Effector memory CD4-positive, alpha-beta T cell (primary cell): ENCODE measurements at places on chromosomes 12 and 14.

- no peak for DNase-seq
Measured at GRCh38 chr14:105219753-105220152, 28.6 kb upstream of the BTBD6 start.

DNA sequence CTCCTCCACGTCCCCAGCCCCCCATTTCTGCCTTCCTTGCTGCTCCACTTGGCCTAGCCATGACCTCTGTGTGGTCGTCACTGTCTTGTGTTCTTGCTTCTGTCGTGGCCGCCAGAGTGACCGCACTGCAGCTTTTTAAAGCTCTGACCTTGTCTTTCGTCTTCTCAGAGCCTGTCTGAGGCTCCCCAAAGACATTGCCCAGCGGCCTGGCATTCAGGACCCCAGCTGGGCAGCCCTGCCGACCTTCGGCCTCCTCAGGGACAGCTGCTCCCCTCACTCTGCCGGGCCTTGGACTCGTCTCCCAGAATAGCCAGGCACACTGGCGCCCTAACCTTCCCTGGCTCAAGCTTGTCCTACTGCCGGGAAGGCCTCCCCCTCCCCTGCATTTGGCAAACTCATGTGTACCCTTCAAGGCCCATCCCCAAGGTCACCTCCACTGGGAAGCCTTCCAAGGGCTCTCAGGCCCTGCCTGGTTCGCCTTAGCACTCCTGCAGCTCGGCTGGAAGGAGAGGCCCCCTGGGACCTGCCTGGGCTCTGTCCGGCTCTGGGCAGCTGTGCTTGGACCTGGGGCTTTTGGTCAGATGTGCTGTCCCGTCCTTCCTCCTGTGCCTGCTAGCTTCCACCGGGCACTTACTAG is 15.7 kb upstream of the DLK1 start:
- DNase-seq = no peak

- no peak for DNase-seq
Measured at GRCh38 chr12:126196263-126196662, 1131.0 kb downstream of the AACS start.

GRCh38 chr14:58469309-58469708 is 41.8 kb downstream of the KIAA0586 start:
- no peak for DNase-seq

- no peak for DNase-seq
Measured at GRCh38 chr12:76144245-76144549, 59.7 kb upstream of the NAP1L1 start.

- no peak for DNase-seq
Measured at GRCh38 chr12:127393896-127394295, 873.1 kb upstream of the TMEM132C start.

GRCh38 chr12:78338054-78338785 is 507.5 kb downstream of the NAV3 start:
- no peak for DNase-seq

GRCh38 chr12:119398190-119398589 is 63.7 kb downstream of the CCDC60 start:
- DNase-seq = no peak

- DNase-seq = no peak
Measured at GRCh38 chr12:87687362-87687761, 341.8 kb downstream of the C12orf50 start.

DNA sequence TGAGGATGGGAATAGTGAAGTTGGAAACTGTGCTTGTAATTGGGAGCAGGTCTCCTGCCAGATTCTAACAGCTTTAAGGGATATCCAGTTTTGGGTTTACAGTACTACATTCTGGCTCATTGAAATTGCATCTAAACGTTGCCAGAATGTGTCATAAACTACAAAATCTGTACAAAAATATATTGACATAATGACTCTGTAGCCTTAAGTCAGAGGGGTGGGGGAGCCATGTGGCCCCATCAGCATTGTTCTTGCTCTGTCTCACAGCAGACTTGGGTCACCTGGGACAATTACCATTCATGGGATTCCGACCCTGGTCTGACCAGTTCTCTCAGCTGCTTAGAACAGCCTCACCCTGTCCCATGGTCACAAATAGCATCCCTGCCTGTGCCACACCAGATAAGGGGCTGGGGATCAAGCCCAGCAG is 43.3 kb upstream of the MED13L start:
- DNase-seq = no peak

DNA sequence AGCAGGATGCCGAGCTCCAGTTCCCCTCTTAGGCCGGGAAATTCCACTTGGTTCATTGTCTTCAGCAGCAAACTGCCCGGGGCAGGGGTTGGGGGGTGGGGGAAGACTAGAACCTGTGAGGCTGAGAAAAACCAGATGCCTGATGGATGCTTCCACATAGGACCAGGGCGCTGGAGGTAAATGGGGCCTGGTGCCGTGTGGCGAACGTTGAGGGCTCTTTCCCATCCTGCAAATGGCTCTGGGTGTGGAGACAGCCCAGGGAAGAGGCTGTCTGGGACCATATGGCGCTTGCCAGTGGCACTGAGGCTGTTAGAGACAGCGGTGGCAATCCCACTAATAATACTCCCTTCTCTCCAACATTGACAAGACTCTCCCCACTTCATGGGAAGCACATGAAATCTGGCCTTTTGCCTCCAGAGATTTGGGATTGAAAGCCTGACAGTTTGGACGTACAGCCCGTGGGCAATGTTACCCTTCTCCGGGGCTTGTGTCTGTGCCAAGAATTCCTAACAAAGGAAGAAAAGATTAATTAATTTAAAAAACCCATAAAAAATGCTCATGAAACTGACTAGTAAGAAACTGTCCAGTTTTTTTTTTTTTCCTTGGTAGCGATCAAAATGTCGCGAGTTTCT is 44.5 kb downstream of the MAP1LC3B2 start:
- no peak for DNase-seq

DNA sequence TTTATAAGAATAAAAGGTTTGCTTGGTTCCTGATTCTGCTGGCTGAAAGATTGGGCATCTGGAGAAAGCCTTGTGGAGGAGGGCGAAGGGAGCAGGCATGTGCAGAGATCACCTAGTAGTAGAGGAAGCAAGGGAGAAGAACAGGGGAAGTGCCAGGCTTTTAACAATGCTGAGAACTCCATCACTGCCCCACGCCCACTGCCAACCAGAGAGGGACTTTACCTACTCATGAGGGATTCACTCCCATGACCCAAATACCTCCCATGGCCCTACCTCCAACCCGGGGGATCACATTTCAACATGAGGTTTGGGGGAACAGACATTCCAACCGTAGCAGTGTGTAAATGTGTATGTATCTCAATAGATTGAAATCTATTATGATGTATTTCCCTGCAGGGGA is 360.3 kb downstream of the GLT1D1 start:
- no peak for DNase-seq

DNA sequence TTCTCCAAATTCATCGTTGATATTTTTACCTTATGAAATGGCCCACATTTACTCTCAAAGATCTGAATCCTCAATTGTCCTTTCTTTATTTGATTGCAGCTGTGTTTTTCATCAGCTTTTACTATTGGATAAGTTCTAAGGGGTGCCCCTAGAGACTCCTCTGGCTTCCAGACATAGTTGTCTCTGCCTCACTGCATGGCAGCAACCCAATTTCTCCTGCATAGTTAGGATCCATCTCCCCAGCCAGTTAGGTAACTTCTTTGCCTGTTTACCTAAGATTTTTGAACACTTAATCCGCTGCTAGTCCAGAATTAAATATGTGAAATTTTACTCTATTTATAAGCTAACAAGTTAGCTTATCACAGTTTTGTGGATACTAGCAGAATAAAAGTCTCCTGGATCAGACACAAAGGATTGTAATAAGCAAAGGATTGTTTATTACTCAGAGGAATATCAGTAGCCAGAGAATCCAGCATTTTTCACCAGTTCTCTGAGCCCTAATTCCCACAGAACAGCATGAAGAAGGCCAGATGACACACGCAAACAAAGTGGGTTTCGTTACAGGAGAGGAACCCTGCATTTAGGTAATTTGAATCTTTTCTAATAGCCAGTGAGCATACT is 101.1 kb downstream of the BBS10 start:
- no peak for DNase-seq

- no peak for DNase-seq
Measured at GRCh38 chr12:56469007-56469930, 891 bp downstream of the SPRYD4 start.

DNA sequence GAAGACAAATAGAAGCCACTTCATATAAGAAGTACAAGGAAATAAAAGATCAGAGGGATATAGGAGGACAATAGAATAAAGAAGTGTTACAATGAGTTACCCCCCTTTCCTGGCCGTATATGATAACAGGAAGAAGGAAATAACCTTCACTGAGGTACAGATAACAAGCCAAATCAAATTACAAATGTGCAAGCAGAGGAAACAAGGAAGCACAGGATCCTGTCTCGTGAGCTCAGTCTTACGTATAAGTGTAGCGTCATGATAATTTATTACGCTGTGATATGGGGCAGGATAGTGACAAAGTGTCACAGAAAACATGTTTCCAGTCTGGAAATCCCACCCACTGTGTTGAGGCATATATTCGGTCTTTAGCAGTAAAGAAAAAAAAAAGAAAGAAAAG is 26.5 kb downstream of the CRACR2A start:
- DNase-seq = no peak

DNA sequence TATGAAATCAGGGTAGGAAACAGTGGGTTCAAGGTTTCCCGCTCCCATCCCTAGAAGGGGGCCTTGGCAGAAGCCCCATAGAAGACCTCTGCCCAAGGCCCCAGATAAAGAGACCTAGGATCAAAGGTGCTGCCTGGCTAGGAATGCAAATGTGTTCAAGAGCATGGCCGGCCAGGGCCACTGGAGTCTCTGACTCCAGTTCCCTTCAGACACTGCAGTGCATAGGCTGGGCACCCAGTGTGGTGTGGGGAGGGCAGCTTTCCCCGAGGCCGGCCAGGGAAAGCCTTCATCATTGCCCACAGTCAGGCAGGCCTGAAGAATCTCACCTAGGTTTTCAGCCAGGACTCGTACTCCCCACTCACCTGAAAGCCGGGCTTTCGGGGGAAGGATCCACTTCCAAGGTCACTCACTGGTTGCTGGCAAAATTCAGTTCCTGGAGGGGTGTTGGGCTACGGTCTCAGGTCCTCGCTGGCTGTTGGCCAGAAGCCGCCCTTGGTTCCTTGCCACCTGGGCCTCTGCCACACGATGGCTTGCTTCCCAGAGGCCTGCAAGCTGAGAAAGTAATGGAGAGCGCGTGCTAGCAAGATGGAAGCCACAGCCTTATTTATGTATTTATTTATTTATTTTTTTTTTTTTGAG is 9.7 kb upstream of the PEBP1 start:
- no peak for DNase-seq

DNA sequence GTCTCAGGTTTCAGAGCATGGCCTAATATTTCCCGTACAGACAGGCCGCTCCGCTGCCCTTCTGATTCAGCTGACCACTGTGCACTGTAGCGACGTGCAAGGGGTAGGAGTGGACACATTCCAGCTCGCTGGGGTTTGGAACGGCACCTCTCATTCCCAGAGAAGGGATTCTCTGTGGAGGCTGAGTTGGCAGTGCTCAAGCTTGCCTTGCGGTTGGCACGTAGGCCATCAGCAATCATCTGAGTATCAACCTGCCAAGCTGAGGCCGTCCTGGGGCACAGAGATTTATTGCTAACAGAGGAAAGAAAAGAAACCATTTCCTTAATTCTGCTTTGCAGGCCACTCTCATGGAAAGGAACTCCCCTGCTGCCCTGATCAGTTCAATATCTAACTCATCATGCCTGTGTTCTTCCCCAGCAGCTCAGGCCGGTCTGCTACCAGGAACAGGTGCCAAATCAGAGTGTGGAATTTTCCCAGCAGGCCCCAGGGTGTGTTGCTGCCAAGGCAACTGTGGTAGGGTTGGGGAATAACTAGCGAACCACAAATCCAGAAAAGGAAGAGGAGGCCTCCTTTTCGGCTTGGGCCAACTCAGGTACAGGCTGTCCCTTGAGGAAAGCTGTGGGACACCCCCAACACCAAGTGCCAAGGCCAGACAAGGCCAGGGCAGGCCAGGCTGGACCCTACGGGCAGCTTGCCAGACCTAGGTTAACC is 92.5 kb downstream of the SSPN start:
- DNase-seq = no peak

GRCh38 chr12:91655966-91656365 is 473.3 kb upstream of the DCN start:
- DNase-seq = no peak

DNA sequence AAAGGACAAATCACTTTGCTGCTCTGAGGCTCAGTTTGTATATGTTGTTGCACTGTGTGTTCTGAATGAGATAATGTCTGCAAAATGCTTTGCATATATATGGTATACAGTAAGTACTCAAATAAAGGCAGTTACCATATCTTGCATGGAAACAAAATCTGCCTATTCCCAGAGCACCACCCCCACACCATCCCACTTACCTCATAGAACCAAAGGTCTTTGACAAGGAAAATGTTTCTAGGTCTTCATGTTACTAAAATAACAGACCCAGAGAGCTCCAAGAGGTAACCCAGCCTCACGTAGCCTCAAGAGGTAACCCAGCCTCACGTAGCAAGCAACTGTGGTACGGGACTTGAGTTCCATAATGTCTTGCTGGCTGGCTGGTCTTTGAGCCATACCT is 71.6 kb upstream of the CMKLR1 start:
- no peak for DNase-seq

DNA sequence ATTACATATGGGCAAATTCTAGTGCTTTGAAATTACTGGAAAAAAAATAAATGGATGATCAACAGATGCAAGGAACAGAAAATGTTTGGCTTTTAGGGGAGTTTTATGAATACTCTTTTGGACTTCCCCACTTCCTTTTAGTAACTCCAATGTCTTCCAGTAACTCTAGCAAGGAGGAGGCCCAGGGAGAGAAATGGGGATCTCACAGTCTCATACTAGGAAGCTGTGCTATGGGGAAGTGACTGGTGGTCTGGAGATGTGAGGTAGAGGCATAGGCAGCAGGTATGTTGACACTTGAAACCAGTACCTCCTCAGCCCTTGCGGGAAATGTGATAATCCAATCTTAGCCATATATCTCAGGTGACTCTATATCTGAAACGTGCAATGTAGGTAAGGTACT is 68.1 kb downstream of the CRADD start:
- DNase-seq = no peak

DNA sequence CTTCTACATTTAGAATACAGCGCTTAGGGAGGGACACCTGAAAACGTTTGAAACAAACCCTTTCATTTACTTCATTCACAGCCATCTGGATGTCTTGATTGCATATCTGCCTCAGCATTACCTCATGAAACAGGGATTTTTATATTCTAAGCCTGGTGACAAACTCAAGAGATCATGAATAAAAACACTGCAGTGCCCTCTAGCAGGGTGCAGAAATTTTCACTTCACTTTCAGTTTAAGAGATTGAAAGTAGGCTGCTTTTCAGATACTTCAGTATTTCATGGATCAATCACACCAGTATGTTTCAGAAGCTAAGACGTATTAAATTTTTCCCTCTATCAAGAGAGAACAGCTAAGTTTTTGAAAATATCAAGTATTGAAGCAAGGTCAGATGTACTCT is 467.8 kb downstream of the MDGA2 start:
- DNase-seq = no peak

GRCh38 chr14:85281921-85282320 is 248.0 kb upstream of the FLRT2 start:
- DNase-seq = no peak

- DNase-seq = no peak
Measured at GRCh38 chr12:120833849-120834248, 70.3 kb downstream of the SPPL3 start.
